ENCODE measurements at places on chromosomes 2 and 18.

GRCh38 chr2:30127016-30127893, 19.6 kb upstream of the YPEL5 start:
- DNase-seq: no peak

- DNase-seq: no peak
Measured at GRCh38 chr18:6566338-6566911, 151.7 kb upstream of the L3MBTL4 start.

DNA sequence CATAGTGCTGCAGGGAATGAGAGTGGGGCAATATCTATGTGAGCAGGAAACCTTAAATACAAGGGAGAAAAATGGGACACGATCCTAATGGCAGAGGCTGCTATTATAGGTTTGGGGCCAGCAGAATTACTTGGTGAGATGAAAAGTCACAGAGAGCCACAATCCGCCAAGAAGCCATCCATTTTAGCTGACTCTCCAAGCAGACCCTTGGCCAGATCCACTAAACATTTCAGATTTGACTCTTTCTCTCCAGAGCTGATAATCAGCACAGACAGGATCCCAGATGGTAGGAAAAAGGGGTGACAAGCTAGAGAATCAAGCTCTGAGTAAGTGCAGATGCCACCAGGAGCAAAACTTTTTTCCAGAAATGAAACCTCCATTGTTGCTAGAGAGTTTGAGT, 61.5 kb downstream of the MAPK4 start:
- DNase-seq: no peak

GRCh38 chr18:6145645-6146306, 250.5 kb upstream of the TMEM200C start:
- no peak for DNase-seq

- no peak for DNase-seq
Measured at GRCh38 chr2:5692561-5693286, 540 bp downstream of the SOX11 start.

DNA sequence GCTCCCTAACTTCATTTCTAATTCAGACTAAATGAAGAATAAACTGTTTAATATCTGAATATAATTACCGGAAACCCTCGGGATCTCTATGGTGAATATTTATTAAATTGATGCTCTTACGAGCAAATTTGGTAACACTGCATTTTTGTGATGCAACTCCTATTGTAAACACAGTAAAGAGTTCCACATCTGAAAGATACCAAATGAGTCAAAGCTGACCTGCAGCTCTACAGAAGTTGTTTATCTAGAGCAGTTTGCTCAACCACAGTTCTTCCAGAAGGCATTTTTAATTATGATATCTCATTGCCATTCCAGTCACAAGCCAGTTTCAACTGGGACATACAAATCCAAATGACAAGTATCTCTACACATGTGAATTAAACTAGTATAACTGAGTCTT, 129.7 kb downstream of the PKP4 start:
- DNase-seq: no peak

DNA sequence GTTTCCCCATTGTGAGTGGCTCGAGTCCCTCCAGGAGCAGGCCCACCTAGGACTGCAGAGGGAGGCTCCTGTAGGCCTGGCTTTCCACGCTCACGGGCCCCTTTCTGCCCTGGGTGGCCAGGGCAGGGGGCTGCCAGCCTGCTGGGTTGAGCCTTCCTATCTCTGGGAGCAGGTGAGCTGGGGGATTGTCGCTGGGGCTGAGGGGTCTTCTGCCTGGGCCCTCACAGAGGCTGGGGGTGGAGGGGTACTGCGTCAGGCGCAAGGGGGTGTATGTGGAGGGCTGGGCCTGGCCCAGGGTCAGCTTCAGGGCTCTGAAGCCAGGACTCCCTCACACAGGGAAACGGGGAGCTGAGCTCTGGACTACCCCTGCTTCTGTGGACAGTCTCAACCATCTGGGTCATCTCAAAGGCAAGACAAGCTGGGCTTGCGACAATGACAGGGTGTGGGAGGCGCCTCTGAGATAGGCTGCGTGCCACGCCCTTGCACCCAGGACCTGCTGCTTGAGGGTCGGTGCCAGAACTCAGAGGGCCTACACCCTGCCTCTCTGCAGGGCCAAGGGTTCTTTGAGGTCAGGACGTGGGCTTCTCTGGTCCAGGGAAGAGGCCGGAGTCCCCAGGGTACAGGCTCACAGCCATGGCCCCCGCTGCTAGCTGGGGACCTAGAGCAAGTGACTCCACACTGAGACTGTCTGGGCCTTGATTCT, 206.1 kb downstream of the TWIST2 start:
- no peak for DNase-seq

DNA sequence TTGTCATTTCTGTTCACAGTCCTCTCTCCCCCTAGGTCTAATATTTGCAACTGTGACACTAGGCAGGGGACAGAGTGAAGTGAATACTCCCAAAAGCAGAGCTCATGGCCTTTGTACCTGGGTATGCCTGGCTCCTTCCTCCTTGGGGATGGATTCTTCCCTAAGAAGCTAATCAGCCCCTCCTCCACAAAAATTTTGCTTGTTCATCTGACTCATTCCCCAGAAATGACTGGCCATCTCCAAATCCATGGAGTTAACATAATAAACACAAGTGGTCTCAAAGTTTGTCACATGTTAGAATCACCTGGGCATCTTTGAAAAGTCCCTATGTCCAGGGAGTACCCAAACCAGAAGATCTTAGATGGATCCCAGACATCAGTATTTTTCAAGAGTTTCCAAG, 65.3 kb downstream of the SUCLG1 start:
- DNase-seq: no peak

GRCh38 chr2:153601812-153602211, 123.2 kb upstream of the RPRM start:
- DNase-seq: no peak

DNA sequence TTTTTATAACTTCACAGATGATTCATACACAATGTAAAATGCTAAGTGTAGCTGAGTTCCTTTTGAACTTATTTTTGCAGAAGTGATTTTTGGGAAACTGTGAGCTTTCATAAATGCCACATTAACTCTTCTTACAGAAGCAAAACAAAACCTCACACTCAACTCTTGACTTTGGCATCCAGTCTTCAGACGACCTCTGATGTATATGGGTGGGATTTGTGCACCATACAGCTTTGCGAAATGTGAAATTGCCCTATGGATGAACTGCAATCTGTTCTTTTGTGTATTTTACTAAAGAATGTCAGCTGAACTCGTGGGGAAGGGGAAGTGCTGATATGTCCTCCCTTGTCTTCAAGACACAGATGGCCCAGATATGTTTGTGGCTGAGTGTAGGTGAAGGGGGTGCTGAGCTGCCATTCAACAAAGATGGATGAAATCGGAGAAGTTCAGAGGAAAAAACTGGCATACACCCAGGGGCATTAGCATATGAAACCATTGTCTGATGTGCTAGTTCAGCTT, 218.3 kb downstream of the PTGR3 start:
- no peak for DNase-seq

DNA sequence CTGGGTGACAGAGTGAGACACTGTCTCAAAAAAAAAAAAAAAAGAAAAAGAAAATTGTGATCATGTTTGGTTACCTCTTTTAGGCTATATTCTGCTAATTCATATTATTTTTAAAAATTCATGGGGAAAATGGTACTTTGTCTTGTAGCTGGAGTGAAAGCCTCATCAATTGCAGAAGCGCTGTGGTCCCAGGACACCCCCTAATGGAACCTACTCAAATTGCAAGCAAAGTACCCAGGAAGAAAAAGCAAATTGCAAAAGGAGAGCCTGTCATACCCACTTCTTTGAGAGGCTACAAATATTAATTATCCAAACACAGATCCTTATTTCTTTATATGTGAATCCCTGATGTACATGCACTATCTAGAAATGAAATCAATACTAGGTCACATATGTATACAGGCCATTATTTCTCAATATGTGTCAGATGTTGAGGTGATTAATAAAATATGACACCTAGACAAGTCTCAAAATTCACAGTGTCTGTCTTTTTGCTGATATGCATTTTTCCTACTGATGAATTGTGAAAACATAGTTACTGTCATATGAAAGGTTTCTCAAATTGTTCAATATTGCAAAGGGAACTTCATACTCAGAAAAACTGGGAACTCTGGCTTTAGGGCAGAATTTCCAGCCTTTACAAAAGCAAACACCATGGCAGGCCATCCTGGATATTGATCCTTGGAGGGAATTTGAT, 12.6 kb downstream of the CRACDL start:
- DNase-seq: no peak

DNA sequence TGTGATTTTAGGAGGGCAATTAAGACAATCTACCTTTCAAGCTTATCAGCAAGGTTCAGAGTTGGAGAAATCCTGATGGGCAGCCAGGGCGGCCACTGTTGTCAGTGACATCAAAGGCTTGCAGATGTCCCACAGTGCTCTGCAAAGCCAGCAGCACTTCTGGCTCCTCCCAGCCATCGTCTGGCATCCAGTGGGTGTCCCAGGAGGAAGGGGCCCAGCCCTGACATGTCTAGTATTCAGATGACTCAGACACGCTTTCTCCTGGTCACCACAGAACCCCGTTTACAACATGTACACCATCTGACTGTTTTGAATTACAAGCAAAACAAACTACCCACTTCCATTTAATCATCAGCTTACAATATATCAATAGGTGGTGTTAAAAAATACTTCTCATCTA, 61.4 kb downstream of the CYRIA start:
- DNase-seq: no peak

DNA sequence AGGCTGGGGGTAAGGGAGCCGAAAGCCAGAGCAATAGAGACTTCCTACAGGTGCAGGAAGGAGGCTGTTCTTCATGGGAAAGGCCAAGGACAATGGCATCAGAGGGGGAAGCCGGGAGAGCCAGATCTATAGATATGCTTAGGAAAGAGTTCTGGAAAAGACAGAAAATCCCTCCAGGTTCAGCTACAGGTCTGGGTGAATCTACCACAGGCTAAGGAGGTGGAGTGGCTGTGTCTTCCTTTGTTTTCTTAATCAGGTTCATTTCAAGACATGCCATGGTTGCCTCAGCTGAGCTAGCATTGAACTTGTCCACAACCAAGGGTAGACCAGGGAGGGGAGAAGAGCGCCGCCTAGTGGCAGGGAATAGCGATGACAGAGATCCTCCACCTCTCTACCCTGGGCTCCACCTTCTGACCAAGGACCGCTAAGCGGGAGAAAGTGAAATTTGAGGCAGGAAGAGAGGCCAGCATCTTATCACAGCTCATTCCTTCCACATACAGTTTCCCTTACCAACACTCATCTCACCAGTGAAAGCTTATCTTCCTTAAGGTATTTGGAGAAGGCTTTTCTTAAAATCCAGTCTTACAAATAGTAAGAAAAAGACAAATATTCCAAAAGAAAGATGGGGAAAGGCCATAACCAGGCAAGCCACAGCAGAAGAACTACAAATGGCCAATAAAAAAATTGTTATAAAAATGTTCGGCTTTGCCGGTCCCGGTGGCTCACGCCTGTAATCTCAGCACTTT, 74.2 kb downstream of the VIT start:
- peak; percentile 63 for DNase-seq

GRCh38 chr2:120091436-120091835, 78.6 kb downstream of the EPB41L5 start:
- no peak for DNase-seq

GRCh38 chr2:16026816-16027501, 86.6 kb downstream of the MYCN start:
- DNase-seq: no peak

DNA sequence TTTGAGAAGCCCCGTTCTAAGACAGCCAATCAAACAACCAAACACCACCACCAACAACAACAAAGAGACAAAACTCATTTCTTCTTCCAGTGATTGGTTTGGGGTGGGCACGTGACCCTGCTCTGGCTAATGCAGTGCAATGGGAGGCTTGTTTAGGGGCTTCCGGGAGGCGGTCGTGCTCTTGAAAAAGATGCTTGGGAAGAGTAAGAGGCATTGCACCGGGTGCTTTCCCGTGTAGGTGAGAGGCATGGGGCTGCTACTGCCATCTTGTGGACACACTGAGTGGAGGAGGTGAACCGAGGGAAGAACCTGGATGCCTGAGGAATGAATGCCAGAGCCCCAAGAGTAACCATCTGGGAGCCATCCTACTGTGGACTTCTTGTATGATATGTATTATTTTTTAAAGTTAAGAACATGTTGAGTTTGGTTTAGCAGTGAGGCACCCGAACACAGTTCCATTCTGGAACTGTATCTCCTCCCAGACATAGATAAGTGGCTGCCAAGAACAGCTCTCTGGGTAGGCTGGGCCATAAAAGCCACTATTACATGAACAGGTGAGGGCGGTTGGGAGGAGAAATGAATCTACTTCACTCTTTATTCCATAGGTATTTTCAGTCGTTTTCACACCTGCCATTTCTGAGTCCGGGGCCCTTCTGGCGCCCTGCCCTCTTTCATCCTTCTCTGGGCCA, 19.1 kb upstream of the ARHGAP25 start:
- DNase-seq: peak; percentile 70

DNA sequence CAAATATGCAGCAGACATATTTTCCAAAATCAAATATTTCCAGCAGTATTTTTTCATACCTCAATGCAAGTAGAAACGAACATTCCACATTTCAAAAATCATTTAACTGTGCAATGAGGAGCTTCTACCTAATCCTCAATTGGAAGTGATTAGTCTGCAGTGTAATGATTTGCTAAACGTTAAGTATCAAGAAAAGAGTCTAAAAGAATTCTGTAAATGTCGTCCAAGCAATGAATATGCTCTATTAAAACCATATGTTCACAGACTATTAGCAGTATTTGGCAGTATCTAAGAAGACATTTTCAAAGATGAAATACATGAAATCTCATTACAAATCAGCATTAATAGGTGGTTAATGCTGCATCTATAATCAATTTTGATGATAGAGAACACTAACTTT, 15.9 kb downstream of the DYM start:
- DNase-seq: no peak

- no peak for DNase-seq
Measured at GRCh38 chr2:238499731-238500580, 73.2 kb downstream of the ASB1 start.

GRCh38 chr2:53994818-53995808, 24.3 kb upstream of the PSME4 start:
- DNase-seq: no peak

- DNase-seq: no peak
Measured at GRCh38 chr2:36553683-36554082, 44.3 kb downstream of the FEZ2 start.

GRCh38 chr18:11066038-11066437, 83.3 kb downstream of the PIEZO2 start:
- DNase-seq: no peak

GRCh38 chr2:149743842-149744448, 156.4 kb upstream of the MMADHC start:
- DNase-seq: no peak

DNA sequence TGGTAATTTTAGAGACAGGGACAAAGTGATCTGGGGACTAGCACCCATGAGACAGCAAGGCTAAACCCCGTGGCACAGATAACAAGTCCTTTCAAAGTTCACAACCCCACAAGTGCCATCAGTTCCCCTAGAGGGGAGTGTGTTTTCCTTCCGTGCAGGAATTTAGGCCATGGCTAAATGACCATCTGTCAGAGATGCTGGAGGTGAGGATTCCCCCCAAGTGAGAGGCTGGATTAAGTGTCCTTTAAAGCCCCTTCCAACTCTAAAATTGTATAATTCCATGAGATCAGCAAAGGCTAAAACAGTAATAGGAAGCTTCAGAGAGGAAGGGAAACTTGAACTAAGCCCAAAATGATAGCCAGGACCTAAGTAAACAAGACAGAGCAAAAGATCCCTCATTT, 8.7 kb downstream of the FEZ2 start:
- DNase-seq: no peak

GRCh38 chr2:157746234-157746950, 117.7 kb upstream of the ACVR1C start:
- DNase-seq: no peak
